ENCODE measurements at places on chromosomes 6 and 20. TPM values are rescaled to one million over a fixed set of nuclear protein-coding genes. Genes with fewer than 3 reads are reported as not detected.

DNA sequence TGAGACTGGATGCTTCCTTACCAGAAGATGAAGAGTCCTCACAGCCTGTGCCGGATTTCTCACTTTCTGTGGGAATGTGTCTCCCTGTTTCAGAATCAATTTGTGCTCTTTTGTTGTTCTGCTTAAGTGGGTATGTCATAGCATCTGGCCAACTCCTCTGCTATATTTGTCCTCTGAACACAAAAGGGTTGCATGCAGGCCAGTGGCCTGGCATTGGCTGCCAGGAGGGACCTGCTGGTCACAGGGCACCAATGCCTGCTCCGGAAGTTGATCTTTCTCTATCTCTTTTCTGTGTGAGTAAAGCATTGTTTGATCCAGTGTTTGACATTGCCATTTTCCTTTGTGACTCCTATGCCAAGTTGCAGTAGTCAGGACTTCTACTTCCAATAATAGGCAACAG is 47.8 kb downstream of the JARID2 start:
- no peak for DNase-seq

- DNase-seq, result peak; percentile 70
Observed at GRCh38 chr6:113352029-113352801, 504.9 kb upstream of the MARCKS start.

Gene RNF144B
- total RNA-seq, result 57.9 TPM

Gene ADA
- total RNA-seq, result 6.0 TPM

Gene SAMD3
- total RNA-seq, result not detected

Gene STMND1
- total RNA-seq, result not detected

GRCh38 chr6:32637219-32637880 is at the start of gene HLA-DQA1:
Gene HLA-DQA1, plus strand, starts transcription at chr6:32637406. Its CDS starts 53 bp downstream, at chr6:32637459.
- no peak for DNase-seq

Gene IPCEF1
- not detected for total RNA-seq

DNA sequence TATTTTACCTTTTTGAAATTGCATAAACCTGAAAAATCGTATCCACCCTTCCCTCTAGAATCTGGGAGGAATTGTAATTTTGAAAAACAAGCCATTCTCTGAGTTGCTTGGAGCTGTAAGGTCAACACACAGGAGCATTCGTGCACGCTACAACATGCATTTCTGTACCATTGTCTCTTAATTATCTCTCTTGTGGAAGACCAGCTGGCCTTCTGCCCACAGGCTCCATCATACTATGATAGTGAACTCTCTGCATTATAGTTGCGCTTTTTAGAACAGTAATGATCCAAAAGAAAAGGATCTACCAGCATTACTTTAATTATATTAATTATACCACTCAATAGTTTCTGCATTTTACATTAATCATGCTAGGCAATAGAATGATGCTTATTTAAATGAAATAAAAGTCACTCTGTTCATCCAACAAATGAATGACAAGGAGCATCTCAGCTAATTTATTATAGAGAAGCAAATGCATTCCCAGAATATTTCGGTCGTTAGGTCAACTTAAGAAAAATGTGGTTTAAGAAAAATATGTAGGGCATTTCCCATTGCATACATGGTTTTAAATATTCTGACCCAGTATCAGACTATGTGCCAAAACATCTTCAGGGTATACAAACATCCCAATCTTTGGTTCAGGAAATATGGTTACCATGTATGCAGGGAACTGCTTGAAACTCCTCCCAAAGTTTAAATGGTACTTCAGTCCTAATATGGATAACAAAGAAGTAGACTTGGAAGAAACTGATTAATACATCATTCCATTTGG is 263.5 kb downstream of the TFAP2A start:
- peak; percentile 23 for DNase-seq

DNA sequence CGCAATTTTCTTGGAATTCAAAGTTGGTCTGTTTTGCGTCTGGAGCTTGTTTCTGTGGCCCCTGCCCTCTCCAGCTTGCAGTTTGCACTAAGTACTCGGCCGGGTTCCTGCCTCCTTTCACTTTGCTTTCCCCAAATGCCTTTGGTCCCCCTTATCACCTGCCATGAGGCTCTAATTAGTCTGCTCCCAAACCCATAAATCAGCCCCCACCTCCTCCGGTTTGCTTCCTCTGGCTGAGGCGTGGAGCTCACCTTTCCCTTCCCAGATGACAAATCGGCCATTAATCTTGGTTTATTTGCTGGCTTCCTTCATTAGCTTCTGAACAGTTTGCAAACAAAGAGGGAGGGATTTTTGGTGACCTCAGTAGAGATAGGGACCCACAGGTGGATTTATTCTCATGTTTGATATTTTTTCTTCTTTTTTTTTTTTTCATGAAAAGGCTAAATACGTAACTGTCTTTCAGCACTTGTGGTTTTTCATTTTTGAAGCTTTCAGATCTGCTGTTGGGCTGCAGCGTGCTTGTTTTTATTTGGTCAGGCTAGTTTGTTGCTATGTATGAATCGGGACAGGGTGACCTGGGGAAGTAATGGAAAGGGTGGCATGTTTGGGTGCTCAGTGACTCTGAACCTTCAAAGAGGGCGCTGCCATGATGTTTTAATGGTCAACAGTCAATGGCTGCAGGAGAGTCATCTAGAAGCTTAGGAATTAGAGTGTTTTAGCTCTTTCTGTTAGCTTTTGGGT is 121.7 kb upstream of the JAG1 start:
- DNase-seq, result no peak

- DNase-seq, result no peak
Observed at GRCh38 chr20:17595856-17596255, 26.0 kb downstream of the DSTN start.

- DNase-seq, result no peak
Observed at GRCh38 chr20:19861147-19861759, 103.2 kb downstream of the RIN2 start.

- peak; percentile 69 for DNase-seq
Observed at GRCh38 chr20:47318586-47319516, 37.6 kb downstream of the ZMYND8 start.

GRCh38 chr6:32969685-32970412 is 1.5 kb downstream of the BRD2 start:
- peak; percentile 99 for DNase-seq

GRCh38 chr20:56788671-56789610 is 159.8 kb downstream of the TFAP2C start:
- DNase-seq, result peak; percentile 53

DNA sequence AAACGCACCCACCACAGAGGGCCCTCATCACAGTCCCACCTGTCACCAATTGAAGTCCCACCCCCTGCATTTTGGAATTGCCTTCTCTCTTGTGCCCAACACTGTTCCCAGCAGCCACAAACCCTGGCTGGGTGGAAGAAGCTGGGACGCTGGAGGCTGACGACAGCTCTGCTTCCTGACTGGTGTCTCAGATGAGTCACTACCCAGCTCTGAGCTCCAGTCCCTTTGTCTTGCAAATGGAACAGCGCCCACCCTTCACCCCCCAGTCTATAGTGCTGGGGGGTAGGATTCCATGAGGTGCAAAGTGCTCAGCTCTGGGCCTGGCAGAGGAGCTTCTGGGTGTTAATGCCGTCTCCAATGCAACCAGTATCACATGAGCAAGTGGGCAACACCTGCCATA is 85.3 kb downstream of the DLGAP4 start:
- DNase-seq, result no peak

Gene IMPG1
- not detected for total RNA-seq

DNA sequence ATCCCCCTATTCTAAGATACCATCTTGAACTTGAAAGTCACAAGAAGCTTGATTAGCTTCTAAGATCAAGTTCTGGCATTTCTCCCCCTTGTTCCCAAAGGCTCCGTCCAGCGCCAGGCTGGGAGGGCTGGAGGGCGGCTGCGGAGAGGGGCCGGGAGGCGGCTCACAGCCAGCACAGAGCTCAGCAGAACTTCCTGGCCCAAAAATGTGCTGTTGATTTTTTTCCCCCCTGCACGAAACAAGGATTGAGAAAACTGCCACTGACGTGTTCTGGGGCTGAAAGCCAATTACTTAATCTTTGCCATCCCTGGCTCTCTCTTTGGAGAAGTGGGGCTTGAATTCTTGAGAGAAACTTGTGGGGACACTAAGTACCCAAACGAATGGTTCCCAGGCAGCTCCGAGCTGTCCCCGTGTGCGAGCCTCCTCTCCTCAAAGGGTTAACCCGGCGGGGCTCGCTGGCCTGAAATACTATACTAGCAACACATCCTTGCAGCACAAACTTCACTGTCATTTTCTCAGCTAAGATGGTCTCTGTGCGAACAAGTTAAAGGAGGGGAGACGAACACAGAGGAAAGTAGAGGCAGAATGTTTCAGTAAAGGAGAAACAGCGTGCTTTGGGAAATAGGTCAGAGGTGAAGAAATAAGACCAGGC is 452 bp downstream of the TRAF3IP2 start:
- DNase-seq, result peak; percentile 88

Gene MUCL3
- total RNA-seq, result not detected

GRCh38 chr6:107173779-107174178 is 58.5 kb upstream of the BEND3 start:
- DNase-seq, result peak; percentile 3

DNA sequence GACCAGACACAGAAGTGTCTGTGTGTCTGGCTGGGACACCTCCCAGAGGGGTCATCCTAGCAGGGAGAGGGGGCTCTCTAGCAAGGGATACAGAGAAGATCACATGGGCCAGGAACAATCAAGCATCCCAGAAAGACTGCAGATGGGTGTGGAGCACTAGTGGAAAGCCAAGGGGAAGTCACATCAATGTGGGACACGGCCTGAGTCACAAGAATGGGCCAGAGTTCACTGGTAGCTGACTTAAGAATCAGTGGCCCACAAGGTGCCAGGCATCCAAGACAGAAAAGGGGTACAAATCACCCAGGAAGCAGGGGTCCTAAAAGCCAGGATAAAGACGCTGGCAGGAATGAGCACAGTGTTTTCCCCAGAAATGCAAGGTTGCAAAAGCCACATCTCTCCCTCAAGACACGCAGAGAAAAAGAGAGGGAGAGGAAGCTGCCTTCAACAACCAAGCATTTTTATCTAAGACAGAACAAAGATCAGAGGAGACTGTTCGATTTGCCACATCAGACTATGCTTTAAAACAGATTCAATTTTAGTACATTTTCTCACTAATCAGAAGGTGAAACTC is 113.6 kb upstream of the DST start:
- DNase-seq, result no peak

Gene ADGRB3
- total RNA-seq, result not detected

DNA sequence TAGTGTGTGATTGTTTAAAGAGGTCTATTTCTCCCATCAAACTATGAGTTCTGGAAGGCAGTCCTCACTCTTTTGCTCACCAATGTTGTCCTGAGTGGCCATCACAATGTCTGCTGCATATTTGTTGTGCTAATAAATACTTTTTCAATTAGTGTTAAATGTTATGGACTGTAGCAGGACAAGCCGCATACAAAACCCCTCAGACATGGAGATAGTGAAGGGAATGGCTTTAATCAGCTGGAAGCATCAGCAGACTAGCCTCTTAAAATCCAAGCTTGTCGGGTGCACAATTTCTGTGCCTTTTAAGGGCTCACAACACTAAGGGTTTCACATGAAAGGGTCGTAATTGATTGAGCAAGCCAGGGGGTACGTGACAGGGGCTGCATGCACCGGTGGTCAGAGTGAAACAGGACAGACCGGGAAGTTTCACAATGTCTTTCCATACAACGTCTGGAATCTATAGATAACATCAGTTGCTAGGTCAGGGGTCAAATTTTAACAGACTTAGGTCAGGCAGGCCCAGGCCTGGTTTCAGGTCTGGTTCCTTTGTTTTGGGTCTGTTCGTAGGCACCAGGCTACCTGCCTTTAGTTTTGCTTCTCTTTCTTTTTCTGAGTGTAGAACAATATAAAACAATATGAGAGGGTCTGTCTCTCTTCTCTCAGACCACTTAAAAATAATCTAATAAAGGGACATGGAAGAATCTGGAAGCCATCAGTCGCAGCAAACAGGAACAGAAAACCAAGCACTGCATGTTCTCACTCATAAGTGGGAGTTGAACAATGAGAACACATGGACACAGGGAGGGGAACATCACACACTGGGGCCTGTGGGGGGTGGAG is 327.6 kb upstream of the HTR1E start:
- no peak for DNase-seq

Gene MUC21
- not detected for total RNA-seq

- DNase-seq, result peak; percentile 69
Observed at GRCh38 chr20:47665221-47665991, 119.9 kb downstream of the SULF2 start.

GRCh38 chr6:43771210-43771857 is 1.3 kb downstream of the VEGFA start:
- peak; percentile 66 for DNase-seq

- DNase-seq, result no peak
Observed at GRCh38 chr20:44409132-44409600, 53.7 kb downstream of the HNF4A start.

- peak; percentile 25 for DNase-seq
Observed at GRCh38 chr20:9503526-9504245, 10.7 kb upstream of the LAMP5 start.

Gene CALHM5
- not detected for total RNA-seq

DNA sequence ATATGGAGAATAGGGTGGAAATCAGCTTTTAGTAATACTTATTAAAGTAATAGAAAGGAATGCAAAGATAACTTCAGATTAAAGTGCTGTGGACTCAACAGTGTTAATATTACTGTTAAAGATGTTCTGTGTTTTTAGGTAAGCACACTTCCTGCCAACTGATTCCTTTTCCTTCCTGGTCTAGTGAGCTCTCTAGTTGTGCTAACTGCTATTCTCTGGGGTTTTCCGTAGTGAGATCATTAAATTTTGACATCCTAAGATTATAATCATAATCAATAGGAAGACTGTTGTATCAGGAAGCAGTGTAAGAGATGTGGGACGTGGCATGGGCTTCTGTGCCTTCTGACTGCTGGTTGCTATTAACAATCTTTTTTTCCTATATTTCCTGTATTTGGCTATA is 1.2 kb upstream of the TMEM217 start:
- no peak for DNase-seq

GRCh38 chr20:38260378-38261053 is at the start of gene KIAA1755:
Gene KIAA1755, minus strand, starts transcription at chr20:38260735. Its CDS starts 235 bp downstream, at chr20:38260500.
- DNase-seq, result no peak

GRCh38 chr6:118930680-118931079 is 4.3 kb downstream of the MCM9 start:
- no peak for DNase-seq

Gene KIF6
- 1.3 TPM for total RNA-seq

DNA sequence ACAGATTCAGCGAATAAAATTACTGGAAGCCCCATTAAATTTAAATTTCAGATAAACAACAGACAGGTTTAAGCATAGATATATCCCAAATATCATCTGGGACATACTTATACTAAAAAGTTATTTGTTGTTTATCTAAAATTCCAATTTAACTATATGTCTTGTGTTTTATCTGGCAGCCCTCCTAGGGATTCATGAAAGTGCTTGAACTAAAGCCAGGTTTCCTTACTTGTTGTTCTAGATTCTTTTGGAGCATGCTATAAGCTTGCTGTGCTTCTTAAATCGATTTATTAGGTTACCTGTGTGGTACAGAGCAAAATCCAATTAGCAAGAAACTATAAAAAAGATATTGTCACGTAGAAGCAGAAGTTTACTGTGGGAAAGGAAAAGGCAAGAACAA is 202.5 kb upstream of the GMDS start:
- DNase-seq, result no peak

DNA sequence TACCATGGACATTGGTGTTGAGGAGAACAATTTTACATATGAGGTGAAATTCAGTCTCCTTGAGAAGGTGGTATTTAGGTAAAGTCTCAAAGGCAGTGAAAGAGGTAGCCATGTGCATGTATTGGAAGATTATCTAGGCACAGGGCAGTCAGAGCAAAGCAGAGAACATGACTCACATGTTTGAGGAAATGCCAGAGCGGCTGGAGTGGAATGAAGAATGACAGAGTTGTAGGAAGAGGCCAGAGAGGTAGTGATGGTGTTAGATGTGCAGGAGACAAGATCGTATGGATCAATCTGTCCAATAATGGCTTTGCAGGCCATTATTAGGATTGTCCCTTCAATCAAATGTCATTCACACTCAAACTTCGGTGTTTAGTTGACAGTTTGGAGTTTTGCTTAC is 449.4 kb upstream of the PTCHD4 start:
- DNase-seq, result peak; percentile 65

All from MCF 10A (cell line).